NCI-H774 (cell line): ENCODE measurements at places on chromosomes 1 and 21.

GRCh38 chr1:207891148-207891547, 19.8 kb downstream of the CD34 start:
- no peak for DNase-seq

GRCh38 chr1:39955547-39956539, 898 bp downstream of the MFSD2A start:
- DNase-seq: peak; percentile 67

GRCh38 chr1:91501971-91502671, 1.5 kb downstream of the CDC7 start:
- no peak for DNase-seq

DNA sequence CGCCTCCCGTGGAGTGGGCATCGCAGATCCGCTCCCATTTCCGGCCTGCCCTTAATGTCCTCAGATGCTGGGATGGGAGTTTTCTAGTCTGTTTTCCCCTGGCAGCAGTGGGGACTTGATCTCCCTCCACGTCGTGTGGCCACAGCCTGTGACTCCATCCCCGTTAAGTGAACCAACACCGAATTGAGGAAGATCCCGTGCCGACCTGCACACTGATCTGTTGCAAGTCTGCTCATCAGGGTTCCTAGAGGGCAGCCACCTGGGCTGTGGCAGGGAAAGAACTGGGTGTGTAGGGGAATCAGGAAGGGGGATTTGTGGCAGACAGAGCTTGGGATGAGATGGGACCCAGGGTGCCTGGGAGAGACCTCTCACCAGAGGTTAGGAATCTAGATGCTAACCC, 23.3 kb upstream of the CDK18 start:
- no peak for DNase-seq

DNA sequence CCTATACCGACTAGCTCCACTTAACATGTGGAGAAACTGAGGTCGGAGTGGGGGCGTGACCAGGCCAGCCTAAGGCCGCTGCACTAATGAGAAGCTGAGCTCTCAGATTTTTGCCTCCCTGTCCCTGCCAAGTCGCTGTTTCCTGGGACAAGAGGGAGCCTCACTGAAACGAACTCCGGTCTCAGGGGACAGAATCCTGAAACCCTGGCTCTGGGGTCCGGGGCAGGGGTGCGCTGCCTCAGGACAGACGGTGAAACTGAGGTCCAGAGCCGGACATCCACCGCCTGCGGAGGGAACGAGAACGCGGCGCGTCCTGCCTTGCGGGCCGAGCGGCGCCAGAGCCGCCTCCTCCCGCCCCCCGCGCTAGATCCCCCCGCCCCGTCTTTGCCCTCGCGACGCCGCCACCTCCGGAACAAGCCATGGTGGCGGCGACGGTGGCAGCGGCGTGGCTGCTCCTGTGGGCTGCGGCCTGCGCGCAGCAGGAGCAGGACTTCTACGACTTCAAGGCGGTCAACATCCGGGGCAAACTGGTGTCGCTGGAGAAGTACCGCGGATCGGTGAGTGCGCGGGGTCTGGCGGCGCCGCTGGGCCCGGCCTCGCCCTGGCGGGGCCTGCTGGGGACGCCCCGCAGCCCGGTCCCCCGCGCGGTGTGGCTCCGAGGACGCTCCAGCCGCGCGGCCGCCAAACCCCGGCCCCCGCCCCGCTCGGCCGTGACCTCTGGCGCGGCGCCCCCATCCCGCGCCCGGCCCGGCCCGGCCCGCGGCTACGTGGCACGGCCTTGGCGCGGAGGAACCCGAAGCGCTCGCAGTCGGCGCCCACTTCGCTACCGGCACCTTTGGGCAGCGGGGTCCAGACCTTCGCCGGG, at the start of gene GPX7:
Gene GPX7 (plus strand): TSS at position 381 of the 865 bp plus-strand sequence. CDS start 39 bp downstream, at position 420.
- peak; percentile 29 for DNase-seq

- no peak for DNase-seq
These were observed 397.3 kb downstream of the AGBL4 start for GRCh38 chr1:49626472-49626871.

DNA sequence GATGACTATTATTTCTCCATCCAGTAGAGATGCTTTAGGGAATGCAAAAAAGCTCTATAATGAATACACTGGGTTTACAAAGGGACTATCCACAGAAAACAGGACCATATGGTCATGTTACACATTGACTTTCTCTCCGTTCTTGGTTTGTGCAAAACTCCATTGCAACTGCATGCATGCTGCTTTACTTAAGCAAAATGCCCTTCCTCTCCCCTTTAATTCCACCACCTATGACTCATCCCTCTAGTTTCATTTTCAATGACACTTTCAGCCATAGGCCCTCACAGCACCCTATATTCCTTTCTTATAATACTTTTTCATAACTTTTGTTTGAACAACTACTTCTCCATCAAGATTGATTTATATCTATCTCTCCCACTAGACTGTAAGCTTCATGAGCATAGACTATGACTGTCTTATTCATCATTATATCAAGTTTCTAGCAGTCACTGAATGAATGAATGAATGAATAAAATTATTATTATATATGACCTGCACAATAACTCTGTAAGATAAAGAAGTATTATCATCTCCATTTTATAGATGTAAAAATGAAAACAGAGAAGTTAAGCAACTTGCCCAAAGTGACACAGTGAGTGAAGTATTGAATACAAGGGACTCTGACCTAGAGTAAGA, 248.9 kb downstream of the PLPP3 start:
- DNase-seq: no peak

DNA sequence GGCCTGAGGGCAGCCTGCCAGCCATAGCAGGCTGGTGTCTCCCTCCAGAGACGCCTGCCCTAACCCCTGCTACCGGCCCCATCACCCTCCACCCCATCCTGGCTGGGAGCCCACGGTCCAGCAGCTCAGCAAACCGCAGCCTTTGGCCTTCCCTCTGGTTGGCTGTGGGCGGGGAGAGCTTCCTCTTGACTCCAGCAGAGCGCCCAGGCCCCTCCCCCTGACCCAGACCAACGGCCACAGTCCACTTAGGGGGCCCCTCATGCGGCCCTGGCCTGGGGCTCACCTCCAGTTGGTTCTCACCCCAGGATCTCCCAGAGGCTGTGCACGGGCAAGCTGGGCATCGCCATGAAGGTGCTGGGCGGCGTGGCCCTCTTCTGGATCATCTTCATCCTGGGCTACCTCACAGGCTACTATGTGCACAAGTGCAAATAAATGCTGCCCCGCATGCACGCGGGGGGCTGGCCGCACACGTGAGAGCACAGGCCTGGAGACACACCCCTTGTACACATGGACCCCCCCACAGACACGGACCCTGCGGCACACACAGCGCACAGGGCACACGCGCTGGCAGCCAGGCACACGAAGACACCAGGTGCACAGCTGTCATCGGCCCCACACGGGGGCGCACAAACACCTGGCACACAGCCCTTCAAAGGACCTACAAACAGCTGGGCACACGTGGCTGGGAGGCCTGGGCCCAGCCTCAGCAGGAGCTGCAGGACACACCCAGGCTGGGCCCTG, 3.1 kb downstream of the SMIM1 start:
- peak; percentile 17 for DNase-seq

- no peak for DNase-seq
These were observed 500.9 kb upstream of the PTBP2 start for GRCh38 chr1:96220651-96221050.

- no peak for DNase-seq
These were observed 296.1 kb upstream of the LRRC7 start for GRCh38 chr1:69271587-69272125.

GRCh38 chr1:162951553-162952315, 90.8 kb upstream of the CCDC190 start:
- no peak for DNase-seq

- DNase-seq: no peak
These were observed 215.1 kb downstream of the S1PR1 start for GRCh38 chr1:101451888-101452287.

DNA sequence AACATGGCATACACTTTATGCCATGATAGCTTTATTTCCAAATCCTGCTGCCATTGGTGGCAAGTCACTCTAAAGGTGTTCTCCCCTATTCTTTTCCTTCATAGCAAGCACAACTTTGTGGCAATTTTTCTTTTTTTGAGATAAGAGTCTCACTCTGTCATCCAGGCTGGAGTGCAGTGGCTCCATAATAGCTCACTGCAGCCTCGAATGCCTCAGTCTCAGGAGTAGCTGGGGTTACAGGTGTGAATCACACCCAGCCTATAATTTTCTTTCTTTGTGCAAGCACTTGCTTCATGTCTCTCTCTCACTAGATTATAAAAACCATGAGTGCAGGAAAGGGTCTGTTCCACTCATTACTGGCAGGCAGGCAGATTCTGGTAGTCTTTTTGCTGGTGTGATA, 5.4 kb upstream of the KDM4A start:
- DNase-seq: no peak

DNA sequence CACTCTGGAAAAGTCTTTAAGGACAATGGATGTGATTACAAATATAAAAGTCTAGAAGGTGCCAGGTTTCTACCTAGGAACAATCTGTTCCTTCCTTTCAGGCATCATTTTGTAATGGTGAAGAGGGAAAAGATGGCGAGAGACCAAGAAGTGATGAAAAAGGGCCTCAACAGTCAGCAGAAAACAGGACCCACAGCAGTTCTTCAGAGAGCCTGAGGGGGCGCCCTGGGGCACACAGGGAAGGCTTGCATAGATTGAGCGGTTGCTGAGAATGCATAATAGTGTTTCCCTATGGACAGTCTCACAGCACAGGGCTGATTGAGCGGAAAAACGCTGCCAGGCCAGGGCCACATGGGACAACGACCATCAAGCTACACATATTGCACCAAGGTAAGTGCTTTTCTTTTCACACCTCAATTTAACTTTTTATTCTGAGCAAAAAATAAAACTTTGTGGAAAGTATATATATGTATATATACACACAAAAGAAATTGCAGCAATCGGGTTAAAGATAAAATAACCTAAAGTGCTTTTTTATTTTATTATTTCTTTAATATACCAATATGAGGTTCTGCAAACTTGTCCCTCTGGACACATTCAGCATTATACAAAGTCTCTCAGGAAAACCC, 3.1 kb upstream of the YRDC start:
- peak; percentile 86 for DNase-seq

- no peak for DNase-seq
These were observed 67.3 kb upstream of the LAPTM5 start for GRCh38 chr1:30824736-30825429.

GRCh38 chr1:78520216-78520615, 29.4 kb downstream of the PTGFR start:
- DNase-seq: no peak

- DNase-seq: no peak
These were observed 6.3 kb upstream of the VSIG8 start for GRCh38 chr1:159868766-159869165.

DNA sequence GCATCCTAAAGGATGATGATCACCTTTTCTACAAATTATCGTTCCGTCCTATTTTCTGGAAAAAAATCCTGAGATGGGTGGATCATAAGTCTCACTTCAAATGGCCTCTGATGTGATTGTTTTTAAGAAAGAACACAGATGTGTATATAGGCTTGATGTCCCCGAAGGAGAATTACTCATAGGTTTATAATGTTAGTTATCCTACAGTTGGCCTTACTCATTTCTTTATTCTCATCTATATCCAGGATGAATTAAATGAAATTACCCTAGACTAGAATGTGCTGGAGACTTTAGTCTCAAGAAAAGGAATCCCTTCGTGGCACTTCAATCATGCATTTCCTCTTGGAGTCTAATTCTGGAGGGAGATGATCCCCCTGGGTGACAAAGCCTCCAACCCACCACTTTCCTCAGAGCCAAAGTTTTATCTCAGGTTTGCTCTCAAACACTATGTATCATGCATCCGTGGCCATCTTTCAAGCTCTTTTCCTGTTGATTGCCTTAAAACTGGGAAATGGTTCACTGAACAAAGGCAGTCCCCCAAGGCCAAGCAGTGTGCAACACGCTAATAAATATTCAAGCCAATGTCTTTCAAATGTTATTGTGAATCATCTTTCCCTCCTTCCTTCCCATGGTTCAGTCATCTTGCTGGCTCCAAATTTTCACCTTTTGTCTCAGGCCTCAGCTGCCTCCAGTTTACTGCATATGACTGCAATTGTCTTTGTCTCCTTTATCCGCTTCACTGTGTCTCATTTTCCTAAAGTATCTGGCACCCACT, 32.5 kb upstream of the SMYD2 start:
- no peak for DNase-seq

GRCh38 chr1:22680726-22681125, 27.7 kb downstream of the C1QB start:
- DNase-seq: no peak

DNA sequence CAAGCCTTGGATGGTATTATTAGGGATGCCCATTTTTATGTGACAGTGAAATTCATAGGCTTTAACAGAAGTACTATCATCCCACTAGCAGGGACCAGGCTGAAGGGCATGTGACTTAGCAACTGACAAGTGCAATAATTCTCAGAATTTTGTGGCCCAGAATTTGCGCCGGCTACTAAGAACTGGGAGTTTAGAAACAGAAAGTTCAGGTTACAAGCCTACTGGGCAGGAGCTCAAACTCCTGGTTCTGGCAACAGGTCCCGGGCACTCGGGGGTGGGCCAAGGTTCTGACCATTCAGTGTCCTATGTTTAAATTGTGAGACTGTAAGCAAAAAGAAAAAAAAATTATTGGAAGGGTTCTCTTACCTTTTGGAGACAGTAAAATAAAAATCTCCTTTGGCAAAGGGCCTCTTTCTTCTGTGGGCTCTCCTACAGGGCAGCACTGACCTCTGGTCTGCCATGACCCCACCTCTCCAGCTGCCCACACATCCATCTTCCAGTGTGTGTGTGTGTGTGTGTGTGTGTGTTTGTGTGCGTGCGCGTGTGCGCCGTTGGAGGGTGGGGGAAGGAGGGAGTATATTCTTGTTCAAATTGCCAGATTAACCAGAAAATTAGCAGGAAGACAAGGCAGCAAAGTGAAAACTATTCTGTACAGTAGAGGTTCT, 26.1 kb downstream of the IRF2BP2 start:
- DNase-seq: no peak

GRCh38 chr1:21937372-21938121, 437 bp upstream of the HSPG2 start:
- no peak for DNase-seq

- no peak for DNase-seq
These were observed 1168.6 kb downstream of the KCNT2 start for GRCh38 chr1:195439661-195440060.

GRCh38 chr21:45341779-45342178, 54.1 kb upstream of the POFUT2 start:
- no peak for DNase-seq

GRCh38 chr1:165894591-165894990, 67.2 kb downstream of the UCK2 start:
- DNase-seq: no peak

DNA sequence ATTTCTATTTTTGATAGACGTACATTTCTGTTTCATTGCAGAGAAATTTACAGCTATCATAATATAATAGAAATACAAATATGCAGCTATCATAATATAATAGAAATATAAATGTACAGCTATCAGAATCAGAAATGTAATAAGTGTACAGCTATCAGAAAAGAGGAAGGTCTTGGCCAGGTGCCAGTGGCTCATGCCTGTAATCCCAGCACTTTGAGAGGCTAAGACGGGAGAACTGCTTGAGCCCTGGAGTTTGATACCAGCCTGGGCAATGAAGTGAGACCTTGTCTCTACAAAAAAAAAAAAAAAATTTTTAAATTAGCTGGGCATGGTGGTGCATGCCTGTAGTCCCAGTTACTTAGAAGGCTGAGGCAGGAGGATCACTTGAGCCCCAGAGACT, 37.9 kb downstream of the PIGM start:
- no peak for DNase-seq
